ENCODE measurements at places on chromosomes 6 and 20.
A peak's percentile ranks its signal among the peaks of the same experiment; 100 is the strongest.

DNA sequence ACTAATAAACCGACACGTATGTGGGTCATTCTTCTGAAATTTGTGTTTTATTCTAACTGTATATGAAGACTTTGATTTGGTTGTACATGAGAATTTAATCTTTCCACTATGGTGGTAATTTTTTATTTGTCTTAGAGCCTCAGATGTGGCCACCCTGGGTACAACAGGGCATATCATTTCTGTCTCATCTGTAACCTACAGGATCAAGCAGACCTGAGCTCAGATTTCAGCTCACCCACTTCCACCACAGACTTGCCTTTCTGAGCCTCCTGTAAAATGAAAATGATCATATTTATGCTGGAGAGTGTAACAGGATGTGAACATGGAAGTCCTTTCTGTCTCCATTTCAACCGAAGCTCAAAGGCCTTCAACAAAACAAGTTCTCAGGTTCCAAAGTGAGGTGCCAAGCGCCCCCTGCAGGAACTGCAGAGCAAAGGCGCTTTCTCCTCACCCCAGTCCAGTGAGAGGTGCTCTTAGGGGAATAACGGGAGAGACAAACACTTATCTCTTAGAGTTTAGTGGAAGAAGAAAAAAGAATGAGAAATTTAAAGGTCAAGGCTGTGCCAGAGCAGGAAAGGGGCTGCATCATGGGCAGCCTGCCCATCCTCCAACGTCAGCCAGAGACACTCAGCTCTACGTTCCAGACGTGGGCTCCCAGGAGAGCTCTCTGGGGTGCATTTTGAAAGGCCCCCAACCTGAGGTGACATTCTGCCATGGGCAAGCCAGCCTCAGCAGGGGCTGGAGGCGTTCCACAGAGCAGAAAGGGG lies 23.0 kb upstream of the CD24 start:
- DNase-seq = no peak

GRCh38 chr20:50323209-50323608 lies 132.6 kb downstream of the CEBPB start:
- DNase-seq = no peak

DNA sequence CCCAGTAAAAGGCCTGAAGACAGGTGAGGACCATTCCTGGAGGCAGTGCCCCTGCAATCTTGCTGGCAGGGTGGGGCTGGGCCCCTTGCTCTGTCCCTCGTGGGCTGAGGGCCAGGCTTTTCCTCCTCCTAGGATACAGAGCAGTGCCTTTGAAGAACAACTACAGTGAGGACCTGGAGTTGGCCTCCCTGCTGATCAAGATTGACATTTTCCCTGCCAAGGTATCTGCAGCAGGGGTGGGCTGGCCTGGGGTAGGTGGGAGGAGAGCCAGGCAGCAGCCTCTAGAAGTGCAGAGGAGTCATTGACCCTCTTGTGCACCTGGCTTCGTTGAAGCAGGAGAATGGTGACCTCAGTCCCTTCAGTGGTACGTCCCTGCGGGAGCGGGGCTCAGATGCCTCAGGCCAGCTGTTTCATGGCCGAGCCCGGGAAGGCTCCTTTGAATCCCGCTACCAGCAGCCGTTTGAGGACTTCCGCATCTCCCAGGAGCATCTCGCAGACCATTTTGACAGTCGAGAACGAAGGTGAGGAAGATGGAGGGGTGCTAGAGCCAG lies 36.5 kb downstream of the PLCG1 start:
- DNase-seq = peak; percentile 73

- no peak for DNase-seq
These were observed 110.2 kb upstream of the CST7 start for GRCh38 chr20:24838546-24839535.

DNA sequence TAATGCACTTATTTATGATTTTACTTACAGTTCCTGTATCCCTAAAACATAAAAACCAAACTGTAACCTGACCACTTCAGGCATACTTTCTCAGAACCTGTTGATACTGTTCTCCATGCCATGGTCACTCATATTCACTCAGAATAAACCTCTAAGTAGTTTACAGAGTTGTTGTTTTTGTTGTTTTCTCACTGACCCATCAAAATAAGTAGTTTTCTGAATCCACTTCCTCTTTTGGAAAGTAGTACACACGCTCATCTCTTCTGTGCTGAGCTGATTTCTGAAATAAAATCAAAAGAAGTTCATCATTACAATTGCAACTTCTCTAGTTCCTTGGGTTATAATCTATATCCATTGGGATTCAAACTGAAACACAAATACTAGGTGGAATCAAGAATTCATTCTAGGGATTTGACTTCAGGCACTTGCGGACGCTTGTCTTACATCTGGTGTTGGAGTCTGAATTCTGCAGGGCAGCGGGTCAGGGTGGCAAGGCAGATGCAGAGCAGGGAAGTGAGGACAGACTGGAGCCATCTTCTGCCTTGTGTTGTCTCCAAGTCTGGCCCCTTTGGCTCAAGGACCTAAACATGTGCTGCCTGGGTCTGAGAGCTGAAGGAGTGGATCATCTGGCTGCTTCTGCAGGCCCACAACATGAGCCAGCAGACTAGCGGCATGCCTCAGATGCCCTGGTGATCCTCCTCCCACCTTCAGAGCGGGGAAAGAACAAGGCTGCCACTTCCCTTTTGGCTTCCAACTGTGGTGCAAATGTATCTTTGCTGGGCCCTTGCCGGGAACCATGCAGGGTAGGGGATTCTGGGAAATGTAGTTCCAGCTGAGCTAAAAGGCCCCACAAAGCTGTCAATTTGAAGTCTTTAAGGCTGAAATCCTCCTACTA lies 167.9 kb upstream of the MYLIP start:
- DNase-seq = peak; percentile 8

- DNase-seq = no peak
These were observed 17.0 kb upstream of the NPEPL1 start for GRCh38 chr20:58675641-58676040.

GRCh38 chr20:14568225-14568624 lies 230.8 kb upstream of the FLRT3 start:
- DNase-seq = no peak

DNA sequence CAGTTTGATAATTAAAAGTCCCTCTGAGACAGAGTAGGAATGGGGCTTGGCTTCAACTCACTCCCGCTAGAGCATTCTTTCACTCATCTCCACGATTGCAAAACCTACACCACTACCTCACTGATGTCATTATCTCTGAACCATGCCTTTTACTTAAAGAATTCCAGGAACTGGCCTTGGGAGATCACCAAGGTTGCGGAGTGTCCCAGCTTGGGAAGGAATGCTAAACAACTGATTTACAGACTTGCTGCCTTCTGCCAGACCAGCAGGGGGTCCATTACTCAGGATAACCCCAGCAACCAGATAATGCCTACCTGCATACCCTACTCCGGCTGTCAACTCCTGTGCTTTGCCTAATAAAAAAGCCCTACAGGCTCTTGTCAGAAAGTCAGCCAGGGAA lies 102.2 kb upstream of the RALGAPA2 start:
- DNase-seq = no peak

GRCh38 chr6:25835442-25836283 lies 3.8 kb upstream of the SLC17A1 start:
- DNase-seq = no peak

- DNase-seq = no peak
These were observed 24.8 kb downstream of the ZNF311 start for GRCh38 chr6:28980137-28980851.

GRCh38 chr6:491233-491632 lies 99.7 kb downstream of the IRF4 start:
- no peak for DNase-seq

GRCh38 chr20:50358971-50359370 lies 151.2 kb upstream of the PTPN1 start:
- DNase-seq = no peak

GRCh38 chr6:24583463-24584381 lies 62.3 kb downstream of the KIAA0319 start:
- no peak for DNase-seq

DNA sequence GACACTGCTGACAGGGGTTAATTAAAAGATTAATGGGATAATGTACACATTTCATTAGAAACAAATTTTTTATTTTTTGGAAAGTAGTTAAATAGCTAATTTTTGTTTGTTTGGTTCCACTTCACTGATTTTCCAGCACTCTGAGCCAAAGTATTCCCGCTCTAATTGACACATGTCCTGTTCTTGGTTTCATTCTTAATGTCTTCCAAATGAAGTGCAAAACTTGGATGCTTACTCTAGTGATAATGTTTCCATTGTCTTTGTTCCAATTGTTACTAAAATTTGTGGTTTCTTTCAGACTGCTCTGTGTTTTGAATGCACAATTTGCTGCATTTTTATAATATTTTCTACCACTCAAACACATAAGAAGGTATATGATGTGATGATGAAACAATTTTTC lies 794.3 kb downstream of the PHF3 start:
- no peak for DNase-seq

- DNase-seq = no peak
These were observed 88.9 kb downstream of the SOBP start for GRCh38 chr6:107578642-107579341.

DNA sequence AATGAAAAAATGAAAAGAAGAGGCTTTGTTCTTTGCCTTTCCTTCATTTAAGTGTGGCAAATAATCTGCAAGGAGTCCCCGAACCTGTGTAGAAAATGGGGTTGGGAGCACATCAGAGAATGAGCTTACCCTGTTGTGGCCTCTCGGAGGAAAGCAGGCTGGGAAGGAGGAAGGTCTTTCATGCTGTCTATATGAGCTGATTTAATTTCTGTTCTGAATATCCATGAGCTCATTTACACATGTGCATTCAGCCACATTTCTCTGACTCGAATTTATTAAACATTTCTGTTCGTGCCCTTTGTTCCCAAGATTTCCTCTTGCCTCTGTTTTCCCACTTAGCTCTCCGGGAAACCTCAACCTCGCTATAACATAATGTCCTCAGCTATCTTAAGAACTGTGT lies 584.4 kb upstream of the CDH4 start:
- DNase-seq = no peak

DNA sequence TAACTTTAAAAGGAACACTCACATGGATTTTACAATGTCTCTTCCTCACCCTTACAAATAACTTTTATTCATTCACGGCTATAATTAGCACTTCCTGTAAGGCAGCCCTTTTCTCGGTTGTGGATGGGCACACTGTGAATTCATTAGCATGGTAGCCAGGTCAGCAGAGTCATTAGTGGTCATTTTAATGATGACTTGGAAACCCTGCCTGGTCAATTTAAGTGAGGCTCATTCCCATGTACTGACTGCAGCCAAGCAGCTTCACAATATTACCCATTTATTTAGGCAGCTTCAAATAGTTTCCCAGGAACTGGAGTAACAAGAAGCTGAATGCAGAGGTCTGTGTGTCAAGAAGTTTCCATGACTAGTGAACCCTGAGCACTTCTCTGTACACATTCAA lies 248.8 kb downstream of the KHDC1L start:
- no peak for DNase-seq

DNA sequence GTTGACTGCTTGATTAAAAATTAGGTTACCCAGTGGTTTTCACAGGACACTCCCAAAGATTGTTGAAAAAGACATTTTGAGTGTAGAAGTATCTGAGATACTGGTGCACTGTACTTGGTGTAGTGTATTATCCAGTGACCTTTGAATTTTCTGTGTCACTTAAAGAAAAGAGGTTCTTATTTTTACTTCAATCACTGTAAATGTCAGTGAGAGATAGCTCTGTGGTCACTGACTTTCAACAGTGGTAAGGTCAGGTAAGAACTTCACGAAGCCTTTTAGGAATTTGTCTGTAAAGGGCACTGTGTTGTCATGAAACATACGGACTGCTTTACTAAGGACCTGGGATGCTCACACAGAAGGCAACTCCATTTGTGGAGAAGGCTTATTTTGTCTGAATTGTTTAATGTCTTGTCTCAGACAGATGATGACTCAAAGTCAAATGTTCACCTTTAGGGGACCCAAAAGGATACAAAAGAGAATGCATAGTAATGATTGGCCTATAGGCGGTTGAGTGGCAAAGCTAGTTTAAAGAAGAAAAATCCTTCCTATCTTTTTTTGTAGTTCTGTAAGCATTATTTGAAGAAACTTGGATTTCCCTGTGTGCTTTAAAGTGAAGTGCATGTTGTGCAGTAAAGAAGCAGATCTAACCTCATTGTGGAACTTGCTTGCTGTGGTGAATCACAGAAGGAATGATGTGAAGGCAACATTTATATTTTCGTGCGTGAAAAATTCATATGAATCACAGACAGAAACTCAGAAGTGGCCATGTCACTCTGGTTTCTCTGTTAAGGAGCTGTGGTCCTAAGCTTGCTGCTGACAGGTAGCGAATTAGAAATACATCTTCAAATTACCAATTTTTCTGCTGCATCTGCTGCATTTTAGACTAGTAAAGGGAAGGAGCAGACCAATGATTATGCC lies 47.3 kb downstream of the ZFAND3 start:
- no peak for DNase-seq

- no peak for DNase-seq
These were observed 448.3 kb upstream of the HSF2 start for GRCh38 chr6:121951123-121951522.

DNA sequence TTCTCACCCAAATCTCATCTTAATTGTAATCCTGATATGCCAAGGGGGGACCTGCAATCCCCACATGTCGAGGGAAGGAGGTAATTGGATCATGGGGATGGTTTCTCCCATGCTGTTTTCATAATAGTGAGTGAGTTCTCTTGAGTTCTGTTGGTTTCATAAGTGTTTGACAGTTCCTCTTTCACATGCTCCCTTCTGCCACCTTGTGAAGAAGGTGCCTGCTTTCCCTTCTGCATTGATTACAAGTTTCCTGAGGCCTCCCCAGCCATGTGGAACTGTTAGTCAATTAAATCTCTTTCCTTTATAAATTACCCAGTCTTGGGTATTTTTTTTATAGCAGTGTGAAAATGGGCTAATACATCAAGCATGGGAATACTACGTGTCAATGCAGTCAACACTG lies 925.0 kb upstream of the MAN1A1 start:
- DNase-seq = no peak

DNA sequence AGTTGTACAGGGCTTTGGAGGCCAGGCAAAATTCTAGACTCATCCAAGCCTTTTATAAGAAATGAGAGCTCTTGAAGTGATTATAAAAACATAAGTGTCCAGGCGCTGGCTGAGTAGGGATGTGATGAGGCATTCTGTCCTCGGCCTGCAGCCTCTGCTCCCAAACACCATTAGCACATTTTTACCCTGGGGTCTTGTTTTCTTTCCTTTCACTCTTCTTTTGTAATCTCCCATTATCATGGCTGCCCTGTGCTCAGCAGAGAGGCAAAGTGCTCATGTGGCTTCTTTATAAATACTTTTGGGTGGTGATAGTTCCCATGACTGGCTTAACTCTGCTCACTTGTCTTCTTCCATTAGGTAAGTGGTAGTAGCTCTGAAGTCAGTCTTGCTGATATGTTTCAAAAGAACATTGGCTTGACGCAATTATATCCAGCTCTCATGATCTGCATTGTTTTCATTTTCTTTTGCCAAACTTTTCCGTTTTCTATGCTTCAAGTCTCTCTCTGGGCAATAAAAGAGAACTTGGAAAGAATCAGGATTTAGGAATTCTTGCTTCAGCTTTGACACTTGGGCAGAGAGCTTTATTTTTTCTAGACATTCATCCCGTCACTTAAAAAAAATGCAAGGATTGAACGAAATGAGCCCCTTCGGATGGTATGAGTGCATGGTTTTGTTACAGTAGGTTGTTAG lies 61.1 kb downstream of the CAP2 start:
- DNase-seq = no peak
